NCI-H1417 (cell line): ENCODE measurements at places on chromosomes 7 and 10.

- peak; percentile 90 for DNase-seq
Measured at GRCh38 chr10:44978570-44979280, at the start of gene DEPP1. DEPP1 (minus strand) TSS chr10:44978809; CDS start chr10:44978030, 779 bp downstream.

GRCh38 chr10:19658622-19659233 is 157.5 kb upstream of the PLXDC2 start:
- no peak for DNase-seq

GRCh38 chr10:61888744-61889143 is 12.8 kb upstream of the ARID5B start:
- no peak for DNase-seq

GRCh38 chr10:124164264-124164663 is 70.9 kb upstream of the CHST15 start:
- no peak for DNase-seq

DNA sequence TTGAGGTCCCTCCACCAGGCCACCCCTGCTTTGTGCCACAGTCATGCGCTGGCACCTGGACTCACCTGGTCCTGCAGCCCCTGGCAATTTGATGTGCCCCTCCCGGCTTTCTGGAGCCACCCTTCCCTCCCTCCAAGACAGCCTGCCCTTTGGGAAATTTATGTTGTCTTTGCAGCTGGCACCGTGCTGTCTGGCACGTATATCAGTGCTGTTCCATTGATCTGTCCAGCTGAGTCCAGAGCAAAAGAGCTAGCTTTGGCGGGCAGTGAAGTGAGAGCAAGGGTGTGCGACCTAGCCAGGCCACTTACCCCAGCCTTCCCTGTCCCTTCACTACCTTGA is 5.7 kb downstream of the RARRES2 start:
- DNase-seq: no peak

GRCh38 chr10:63886281-63887022 is 365.3 kb downstream of the REEP3 start:
- no peak for DNase-seq

- peak; percentile 31 for DNase-seq
Measured at GRCh38 chr10:70561070-70561469, 41.5 kb downstream of the PRF1 start.

- DNase-seq: no peak
Measured at GRCh38 chr7:157219154-157219553, 80.4 kb downstream of the UBE3C start.

DNA sequence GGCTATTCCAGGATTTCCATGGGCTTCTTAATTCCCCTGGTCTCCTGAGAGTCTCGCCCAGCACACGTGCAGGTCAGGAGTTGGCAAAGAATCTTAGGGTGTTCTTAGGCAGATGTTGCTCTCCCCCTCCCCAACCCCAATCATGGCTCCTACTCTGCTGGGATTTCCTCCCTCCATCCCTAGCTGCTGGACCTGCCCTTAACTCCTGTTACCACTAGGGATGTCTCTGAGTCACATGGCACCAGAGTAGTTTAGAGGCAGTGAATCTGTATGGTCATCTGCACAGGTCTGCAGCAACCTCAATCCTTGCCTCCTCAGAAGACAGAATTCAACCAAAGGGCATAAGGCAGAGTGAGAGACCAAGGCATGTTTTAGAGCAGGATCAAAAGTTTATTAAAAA is 51.8 kb upstream of the CHST3 start:
- DNase-seq: no peak

GRCh38 chr7:85600395-85600794 is 413.5 kb upstream of the SEMA3D start:
- no peak for DNase-seq
